HS-5 (cell line): ENCODE measurements at places on chromosomes 2 and 18.

DNA sequence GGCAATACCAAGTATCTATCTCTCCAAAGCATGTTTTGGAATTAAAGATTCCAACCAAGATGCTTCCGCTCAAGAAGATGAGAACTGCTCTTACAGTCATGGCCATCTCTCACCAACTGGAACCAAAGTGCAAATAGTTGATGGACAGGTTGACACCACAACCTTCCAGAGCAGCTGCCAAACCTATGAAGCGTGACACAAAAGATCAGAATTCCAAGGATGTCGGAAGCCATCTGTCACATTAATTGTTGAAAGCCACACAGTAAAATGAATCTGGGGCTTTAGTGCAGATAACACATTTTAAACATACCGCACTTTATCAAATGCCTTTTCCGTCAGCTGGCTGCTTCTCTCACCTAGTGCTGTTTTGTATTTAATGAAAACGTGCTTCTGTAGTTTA lies 195.7 kb downstream of the CDH20 start:
- no peak for DNase-seq

- DNase-seq: no peak
These were observed 9.5 kb downstream of the GPR17 start for GRCh38 chr2:127655209-127656073.

- DNase-seq: no peak
These were observed 1.5 kb downstream of the PXDN start for GRCh38 chr2:1742681-1743395.

DNA sequence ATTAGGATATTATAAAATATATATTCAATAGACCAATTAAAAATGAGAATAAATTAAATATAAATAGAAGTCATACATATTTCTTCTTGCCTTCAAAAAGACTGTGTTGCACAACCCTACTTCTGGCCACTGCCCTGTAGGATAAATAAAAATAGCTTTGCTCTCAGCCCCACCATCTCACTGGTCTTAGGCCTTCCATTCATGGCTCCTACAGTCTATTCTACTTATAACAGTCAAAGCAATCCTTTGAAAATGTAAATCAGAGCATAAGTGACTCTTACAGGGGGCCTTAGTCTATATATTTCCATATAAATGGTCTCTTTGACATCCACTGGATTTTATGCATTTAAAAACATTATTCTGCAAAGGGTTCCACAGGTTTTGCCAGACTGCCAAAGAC lies 72.9 kb downstream of the KLF7 start:
- DNase-seq: no peak

DNA sequence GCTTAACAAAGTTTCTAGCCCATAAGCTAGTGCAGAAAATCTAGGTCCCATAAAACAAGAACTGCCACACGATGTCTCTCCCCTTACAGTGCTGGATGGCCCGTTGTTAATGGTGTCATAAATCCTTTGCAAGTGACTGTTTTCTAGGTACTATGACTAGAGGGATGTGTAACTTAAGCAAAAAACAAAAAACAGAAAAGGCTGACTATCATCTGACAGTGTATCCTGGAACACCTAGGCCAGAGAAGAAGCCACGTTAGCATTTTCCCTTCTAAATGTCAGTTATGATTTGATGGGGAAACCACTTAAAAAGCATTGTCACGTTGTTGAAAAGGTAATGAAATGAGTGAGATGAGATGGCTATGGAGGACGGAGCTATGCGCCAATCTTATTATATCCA lies 2.4 kb downstream of the CASP8 start:
- DNase-seq: no peak

DNA sequence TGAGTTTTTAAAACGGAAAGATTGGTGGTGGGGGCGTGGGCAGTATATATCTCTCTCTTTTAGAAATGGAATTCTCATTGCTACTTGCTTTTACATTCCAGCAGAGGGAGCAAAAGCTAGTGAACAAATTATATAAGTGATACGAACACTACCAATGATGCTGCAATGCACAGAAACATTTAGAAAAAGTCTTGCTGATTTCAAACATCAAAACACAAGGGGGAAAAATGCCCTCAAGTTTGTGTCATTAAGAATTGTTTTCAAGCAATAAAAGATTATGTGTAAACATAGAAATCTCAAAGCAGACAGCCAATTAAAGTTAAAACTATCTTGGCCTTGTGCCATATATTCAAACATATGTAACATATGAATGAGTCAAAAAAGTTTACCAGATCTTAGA lies 296.3 kb upstream of the KCNJ3 start:
- DNase-seq: peak; percentile 31

DNA sequence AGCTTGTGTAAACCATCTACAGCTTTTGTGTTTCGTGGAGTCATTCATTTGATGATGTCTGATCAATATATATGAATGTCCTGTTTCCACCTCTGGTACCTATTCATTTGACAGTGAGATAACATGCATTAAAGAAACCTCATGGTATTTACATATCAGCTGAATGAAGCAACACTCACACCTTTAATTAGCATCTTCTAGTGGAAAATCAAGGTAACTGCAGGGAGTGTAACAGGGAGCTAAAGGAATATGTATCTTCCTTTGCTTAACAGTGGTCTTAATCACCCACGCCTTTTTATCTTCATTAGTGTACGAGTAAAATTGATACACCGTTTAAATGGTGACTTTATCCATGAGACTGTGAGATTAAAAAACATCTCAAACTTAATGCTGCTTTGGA lies 15.6 kb downstream of the SLC39A10 start:
- DNase-seq: no peak

DNA sequence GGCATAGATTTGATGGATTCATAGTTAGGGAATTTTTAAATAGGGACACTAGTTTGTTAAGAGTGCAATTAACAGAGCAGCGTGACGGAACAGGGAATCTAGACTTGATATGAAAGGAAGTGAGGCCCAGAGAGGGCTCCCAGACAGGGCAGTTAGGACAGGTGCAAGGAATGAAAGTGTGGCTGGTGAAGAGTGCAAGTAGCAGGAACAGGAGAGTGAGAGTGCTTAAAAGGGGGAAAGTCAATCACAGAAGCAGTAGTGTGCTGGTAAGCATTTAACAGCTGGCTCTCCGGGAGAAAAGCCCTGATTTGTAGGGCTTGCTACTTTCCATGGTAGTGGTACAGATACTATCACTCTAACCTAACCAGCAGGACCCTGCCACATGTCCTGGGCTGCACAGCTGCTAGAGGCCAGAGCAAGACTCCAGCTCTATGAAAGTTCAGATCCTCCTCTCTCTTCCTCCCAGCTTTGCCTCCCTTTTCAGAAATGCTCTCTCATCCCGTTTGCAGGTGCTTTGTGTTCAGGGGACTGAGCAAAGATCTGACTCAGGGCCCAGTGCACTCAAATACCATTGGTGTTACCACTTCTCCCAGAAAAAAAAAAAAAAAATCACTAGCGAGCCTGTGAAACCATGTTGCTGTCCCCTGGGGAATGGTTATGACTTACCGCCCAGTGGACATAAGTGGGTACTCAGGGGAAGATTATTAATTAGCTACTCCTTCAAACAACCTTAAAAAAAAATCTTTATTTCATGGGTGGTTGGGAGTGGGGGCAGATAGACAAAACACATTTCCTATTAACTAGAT lies 18.1 kb upstream of the GCFC2 start:
- no peak for DNase-seq

GRCh38 chr2:164976301-164976700 lies 21.0 kb upstream of the SLC38A11 start:
- DNase-seq: no peak

DNA sequence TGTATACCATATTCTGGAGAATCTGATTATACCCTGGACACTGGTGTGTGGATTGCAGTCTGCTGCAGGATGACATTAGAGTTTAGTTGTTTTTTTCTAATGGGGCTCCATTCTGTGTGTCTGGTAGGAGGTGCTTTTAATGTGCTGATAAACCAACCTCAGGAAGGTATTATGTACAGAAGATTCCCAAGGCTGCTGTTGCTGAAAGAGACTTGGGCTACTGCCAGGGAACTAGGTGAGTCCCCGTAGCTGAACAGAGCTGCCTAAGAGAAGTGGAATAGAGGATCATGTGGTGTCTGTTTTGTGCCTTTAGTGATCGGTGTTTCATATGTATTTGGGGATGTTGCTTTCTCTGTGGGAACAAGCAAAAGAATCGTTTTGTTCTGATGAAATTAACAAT lies 16.5 kb downstream of the SPATA3 start:
- DNase-seq: no peak

GRCh38 chr2:157418239-157418641 lies 25.6 kb downstream of the CYTIP start:
- no peak for DNase-seq

DNA sequence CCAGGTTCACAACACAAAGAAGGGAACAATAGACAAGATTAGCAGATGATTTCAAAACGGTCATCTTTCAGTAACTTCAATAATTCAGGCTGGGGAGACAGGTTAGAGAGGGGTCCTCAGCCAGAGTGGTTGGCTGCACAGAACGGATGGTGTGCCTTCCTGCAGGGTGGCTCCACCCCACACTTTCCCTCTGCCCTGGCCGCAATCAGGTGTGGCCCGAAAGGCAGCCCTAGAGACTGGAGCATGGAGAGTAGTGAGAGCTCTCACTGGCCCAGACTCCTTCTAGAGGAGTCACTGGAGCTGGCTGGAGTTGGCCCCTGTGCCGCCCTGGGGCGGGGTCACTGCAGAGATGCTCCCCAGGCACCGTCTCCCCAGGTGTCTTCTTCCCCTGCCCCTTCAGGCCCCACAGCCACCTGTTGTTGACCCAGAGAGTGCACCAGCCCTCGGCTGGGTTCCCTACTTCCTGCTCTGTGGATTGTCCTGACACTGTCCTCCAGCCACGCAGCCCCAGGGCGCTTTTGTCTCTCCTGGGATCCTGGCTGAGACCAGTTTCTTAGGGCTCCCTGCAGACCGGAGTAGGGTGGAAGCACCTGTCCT lies 126.8 kb downstream of the PXDN start:
- no peak for DNase-seq

DNA sequence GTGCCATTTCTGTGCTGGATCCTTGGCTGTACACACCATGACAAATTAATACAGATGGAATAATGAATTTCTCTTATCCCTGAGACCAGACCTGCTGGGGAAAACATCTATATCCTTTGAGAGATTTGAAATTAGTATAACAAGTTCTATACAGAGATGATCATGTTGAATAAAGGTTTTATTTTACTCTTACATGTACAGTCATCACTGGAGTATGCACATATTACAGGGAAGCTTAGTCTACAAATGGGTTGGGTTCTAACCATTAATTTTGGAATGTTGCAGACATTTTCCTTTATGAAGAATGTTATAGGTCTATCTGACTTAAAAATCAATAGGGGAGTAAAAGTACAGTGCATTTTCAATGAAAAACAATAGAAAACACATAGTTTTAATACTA lies 29.9 kb upstream of the MMADHC start:
- DNase-seq: no peak

DNA sequence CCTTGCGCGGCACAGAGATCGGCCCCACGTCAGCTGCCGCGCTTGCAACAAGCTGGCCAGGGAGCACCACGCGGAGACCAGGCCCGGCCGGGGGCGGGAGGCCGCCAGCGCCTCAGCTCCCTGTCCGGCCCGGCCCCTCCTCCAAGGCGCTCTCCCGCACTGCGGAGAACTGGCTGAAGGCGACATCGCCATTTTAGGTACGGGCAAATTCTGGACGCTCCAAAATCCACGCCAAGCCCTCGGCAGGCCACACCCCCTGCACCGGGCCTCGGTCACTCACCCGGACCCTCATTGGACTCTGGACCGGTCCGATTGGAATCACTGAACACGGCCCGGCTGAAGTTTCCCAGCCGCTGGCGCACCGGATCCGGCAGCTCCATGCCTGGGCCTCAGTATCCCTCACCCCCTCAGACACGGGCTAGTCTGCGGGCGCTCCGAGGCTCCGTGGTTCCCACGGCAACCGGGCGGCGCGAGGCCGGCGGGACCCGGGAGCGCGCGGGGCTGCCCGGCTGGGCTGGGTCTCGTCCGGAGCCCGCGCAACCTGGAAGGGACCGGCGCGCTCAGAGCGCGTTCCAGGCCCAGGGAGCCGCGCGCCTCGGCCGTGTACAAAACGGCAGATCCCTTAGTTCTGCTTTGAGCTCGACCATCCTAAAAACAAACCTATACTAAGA lies at the start of gene TMEM17:
TSS of gene TMEM17 (minus strand) at position 446 of the 671 bp plus-strand sequence. CDS start at position 380, 66 bp downstream.
- DNase-seq: peak; percentile 85

- DNase-seq: no peak
These were observed 113.9 kb downstream of the ANKRD44 start for GRCh38 chr2:197196541-197197180.

DNA sequence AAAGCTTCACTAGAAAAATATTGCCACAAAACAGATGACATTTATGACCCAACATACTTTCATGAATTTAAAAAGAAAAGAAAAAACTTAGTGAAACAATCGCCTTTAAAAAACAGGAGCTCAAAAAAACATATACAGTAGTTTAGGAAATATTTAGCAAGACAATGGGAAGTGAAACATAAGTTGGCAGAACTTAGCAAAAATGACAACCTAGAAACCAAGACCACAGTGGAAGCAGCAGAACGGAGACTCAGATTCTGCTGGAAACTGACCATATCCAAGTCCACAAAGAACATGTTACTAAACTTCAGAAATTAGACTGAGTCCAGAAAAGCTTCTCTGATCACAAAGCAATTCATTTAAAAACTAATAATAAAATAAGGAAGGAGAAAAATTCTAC lies 41.8 kb upstream of the CTAGE1 start:
- no peak for DNase-seq

- DNase-seq: no peak
These were observed 100.6 kb upstream of the FN1 start for GRCh38 chr2:215536510-215536909.

GRCh38 chr2:100589527-100589926 lies 26.7 kb downstream of the PDCL3 start:
- no peak for DNase-seq

- no peak for DNase-seq
These were observed 31.6 kb upstream of the SNORC start for GRCh38 chr2:232838406-232838874.

- no peak for DNase-seq
These were observed 367.3 kb upstream of the SALL3 start for GRCh38 chr18:78612318-78612717.

- no peak for DNase-seq
These were observed at the start of gene MTCL1 for GRCh38 chr18:8705238-8705960. MTCL1 (plus strand) TSS chr18:8705556; CDS start chr18:8705661, 105 bp downstream.

GRCh38 chr18:111306-112014 lies 46.9 kb upstream of the USP14 start:
- peak; percentile 18 for DNase-seq

- DNase-seq: no peak
These were observed 66.7 kb downstream of the EMILIN2 start for GRCh38 chr18:2913398-2914005.

DNA sequence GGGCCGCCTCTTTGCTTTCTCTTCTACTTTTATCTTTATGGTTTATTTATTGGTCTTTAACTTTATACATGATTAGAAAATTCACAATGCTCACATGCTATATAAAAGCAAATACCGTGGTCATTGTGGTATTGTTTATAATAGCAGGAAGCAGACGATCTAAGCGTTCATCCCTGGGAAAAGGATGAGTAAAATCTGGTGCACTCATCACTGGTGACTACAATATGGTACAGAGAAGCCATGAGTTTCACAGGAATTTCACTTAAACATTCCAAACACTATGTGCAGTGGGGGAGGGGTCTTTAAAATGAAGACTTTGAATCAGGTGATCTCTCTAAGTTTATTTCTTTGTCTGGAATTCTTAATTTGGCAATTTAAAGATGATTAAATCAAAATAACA lies 97.9 kb downstream of the SCN3A start:
- peak; percentile 22 for DNase-seq
